ENCODE measurements at places on chromosomes 1 and 21.

- DNase-seq = no peak
These were observed 14.1 kb upstream of the A3GALT2 start for GRCh38 chr1:33335020-33335419.

DNA sequence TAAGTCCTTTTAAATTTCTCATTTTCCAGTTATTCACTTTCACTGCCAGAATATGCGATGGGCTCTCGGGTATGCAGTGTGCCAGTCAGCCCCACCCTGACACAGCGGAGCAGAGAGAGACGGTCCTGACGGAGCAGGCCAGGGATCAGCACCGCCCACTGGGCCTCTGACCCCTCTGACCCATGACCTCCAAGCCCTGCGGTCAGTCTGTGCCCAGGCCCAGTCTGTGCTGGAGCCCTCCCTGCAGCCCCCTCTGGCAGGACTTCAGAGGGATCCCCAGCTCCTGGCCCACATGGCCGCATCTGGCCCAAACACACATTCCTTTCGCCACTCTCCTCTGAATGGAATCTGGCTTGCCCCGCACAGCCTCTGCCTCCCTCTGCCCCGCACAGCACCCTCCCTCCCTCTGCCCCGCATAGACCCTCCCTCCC lies 43.4 kb upstream of the COL6A2 start:
- DNase-seq = peak; percentile 30

GRCh38 chr1:198918920-198919319 lies 280.1 kb downstream of the PTPRC start:
- no peak for DNase-seq

DNA sequence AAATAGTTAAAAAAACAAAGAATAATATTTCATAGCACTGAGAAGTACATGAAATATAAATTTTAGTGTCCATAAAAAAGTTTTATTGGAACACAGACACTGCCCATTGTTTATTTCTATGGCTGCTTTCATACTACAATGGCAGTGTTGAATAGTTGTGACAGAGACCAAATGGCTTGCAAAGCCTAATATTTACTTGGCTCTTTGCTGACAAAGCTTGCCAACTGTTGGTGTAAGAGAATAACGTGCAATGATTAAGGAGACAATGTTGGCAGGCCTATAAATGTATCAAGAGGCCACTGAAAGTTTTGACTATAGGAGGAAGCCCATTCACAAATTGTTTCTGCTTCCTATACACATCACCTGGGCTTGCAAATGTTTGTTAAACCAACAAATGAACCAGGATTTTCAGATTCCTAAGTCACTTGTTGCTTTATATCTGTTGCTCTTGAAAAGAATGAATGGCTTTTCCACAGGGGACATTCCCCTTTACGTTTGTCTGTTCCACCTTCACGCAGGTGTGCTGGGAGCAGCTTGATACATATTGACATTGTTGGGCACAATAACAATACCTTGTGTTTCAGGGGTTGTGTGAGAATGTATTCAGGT lies 5.5 kb upstream of the ST6GALNAC3 start:
- DNase-seq = no peak

All from astrocyte of the spinal cord (primary cell).